Testis (tissue), 5 donors: ENCODE measurements at places on chromosomes 1 and 21.

GRCh38 chr1:7421471-7422075 lies 349.5 kb upstream of the VAMP3 start:
- DNase-seq = no peak

DNA sequence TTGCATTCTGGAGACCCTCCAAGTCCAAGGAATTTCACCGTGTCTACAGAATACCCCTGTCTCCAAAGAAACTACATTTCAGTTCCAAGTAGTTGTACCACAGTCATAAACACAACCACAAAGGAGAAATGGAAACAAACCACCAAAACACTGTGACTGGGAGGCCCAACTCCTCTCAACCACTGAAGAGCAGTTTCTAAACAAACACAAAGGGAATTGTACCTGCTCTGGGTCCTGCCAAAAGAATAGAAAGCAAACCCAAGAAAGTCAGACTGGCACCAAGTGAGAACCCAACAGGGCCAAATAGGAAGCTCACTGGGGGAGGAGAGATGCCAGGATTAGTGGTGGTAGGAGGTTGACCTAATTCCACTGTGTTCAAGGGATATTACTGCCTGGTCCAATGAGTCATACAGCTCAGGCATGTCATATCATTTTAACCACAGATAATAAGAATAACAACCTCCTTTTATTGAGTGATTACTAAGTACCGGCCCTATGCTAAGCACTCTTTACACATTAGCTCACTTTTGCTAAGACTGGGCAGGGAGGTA lies 123.9 kb upstream of the PPP2R5A start:
- DNase-seq = no peak

- no peak for DNase-seq
Observed at GRCh38 chr1:19750101-19750881, 49.4 kb downstream of the TMCO4 start.

DNA sequence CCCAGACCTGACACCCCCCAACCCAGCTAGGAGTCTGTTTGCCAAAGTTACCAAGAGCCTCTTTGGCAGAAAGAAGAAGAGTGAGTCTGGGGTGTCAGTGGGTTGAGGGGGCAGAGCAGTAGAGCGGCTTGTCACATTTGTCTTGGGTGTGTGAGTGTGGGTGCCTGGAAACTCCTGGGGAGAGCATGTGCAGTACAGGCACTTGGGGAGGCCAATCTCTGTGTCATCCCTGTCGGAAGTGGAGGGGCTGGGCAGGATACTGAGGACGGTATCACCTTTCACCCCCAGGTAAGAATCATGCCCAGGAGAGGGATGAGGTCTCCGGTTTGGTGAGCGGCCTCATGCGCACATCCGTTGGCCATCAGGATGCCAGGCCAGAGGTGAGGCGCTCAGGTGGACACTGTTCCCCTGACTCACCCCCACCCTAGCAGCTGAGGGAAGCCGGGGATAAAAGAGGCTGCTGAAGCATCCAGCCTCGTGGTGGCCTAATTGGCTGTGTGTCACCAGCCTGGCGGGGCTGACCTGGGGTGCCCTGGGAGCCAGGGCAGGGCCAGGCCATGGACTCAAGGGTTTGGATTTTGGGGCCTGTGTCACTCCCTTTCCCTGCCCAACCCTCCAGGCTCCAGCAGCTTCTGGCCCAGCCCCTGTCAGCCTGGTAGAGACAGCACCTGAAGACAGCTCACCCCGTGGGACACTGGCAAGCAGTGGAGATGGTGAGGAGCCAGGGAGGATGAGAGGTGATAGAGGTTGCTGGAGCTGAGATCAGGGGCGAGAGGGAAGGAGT lies 3.3 kb downstream of the PLK3 start:
- no peak for DNase-seq

DNA sequence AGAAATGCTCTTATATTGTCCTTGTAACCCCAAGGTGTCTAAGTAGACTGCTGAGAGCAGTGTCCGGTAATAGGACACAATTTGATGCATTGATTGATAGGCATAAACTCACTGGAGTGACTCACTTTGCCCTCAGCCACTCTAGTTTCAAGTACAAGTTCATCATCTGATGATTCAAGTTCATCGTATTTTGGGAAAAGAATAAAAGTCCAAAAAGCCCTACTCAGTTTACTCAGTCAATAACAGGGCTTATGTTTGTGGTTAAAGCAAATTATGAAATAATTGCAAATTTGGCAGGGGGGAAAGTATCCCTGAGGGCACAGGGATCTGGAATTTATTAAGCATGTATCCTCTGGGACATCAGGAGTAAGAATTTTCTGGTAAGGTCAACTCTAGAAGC lies 7.6 kb upstream of the ATF3 start:
- DNase-seq = no peak

DNA sequence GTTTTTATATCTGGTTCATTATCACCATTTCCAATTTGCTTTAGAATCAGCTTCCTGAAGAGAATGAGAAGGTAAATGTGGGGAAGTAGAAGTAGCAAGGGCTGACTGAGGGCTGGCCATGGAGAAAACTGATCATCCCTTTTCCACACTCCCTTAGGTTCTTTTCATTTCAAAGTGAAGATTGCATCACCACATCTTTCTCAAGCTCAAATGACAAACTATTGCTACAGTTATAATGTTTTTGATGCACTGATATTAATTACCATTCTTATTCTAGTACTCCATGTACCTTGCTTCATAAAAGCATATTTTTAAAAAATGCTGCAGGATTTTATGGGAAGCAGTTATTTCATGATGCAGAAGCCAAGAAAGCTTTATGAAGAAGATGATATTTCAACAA lies 7.9 kb upstream of the AK5 start:
- DNase-seq = no peak

- DNase-seq = no peak
Observed at GRCh38 chr1:246213947-246214346, 293.1 kb downstream of the SMYD3 start.

- DNase-seq = no peak
Observed at GRCh38 chr1:53600001-53600400, 139.0 kb downstream of the GLIS1 start.

- DNase-seq = no peak
Observed at GRCh38 chr1:212738330-212738729, 38.7 kb upstream of the BATF3 start.

DNA sequence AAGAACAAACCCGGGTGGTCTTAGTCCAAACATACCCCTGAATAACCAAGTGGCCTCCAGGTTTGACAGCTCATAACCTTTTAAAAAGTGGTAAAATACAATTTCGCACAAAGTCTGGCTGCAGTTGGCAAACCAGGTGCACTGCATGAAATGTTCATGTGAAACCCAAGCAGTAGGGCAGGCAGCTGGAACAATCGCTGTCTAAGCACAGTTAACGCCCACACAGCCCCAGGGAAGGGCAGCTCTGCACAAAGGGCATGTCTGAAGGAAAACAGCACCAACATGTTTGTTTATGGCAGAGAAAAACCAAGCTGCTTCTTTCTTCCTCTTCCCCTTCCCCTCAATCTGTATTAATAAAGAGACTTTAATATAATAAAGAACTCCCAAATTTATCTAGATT lies 49.5 kb downstream of the KIAA1614 start:
- no peak for DNase-seq

- DNase-seq = no peak
Observed at GRCh38 chr1:196535727-196536126, 72.5 kb downstream of the KCNT2 start.

DNA sequence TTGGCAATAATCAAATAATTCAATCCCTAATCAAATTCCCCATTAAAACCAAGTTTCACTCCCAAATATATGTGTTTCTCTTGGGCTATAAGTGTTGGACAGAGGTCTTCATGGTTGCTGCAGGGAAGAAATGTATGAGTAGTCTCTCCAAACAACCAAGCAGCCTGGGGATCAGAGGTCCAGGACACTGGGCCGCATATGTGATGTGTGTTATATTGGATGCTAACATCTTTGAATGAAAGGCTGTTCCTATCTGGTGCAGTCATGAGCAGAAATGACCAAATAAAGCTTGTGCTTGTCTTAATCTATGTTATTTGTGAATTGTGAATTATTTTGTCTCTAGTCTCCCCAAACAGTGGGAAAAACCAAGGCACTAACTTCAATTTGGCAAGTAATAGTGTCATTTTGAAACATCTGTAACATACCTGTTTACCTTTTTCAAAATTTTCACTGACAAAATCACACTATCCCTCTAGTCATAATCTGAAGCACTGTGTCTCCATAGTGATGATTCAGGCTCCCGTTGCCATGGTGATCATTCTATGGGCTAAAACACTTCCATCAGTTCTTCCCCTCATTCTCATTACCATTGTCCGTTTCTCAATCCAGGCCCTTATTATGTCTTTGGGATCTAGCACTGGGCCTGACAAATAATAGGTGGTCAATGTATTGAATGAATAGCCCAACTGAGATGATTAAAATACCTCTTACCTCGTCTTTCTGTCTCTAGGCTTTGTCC lies 12.5 kb upstream of the TADA1 start:
- DNase-seq = no peak

DNA sequence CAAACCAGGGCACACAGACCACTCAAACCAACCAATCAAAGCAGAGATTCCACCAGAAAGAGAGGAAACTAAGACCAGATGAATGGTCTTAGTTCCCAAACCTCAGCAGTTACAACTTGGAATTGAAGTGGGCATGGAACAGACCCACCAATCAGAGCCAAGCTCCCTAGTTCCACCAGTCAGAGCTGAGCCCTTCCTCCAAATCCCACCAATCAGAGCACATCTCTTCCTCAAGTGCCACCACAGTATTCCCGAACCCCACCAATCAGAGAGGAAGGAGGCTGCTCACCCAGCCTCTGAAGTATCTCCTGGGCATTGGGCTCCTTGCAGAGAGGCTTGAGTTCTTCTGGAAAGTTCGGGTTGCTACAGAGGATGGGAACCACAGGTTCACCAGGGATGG lies 1.4 kb downstream of the GUCA2A start:
- peak; percentile 59 for DNase-seq

- no peak for DNase-seq
Observed at GRCh38 chr21:39029900-39030884, 153.1 kb downstream of the PSMG1 start.

DNA sequence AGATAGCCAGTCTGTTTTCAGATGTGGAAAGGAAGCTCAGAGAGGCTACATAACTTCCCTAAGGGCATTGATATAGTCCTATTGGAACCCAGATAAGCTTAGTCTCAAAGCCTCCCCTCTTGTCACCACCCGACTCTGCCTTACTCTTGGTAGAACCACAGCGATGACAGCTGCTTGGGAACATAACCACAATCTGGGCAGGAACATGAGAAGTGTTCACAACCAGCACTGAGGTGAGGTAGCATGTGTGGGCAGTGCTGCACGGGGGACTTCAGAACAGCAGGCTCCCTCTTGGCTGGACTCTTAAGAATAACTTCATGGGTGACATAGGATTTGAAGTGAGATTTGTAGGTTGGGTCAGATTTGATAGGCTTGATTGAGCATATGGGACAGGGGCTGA lies 9.3 kb upstream of the S100A10 start:
- no peak for DNase-seq

- no peak for DNase-seq
Observed at GRCh38 chr1:30637183-30637980, 86.0 kb downstream of the MATN1 start.
